ENCODE measurements at places on chromosomes 5 and 9.

- DNase-seq = peak; percentile 66
These were observed 25.0 kb upstream of the HMCN2 start for GRCh38 chr9:130240410-130241197.

GRCh38 chr5:155098433-155098832 lies 84.9 kb downstream of the KIF4B start:
- no peak for DNase-seq

GRCh38 chr5:95380103-95380628 lies 11.0 kb upstream of the FAM81B start:
- no peak for DNase-seq

- DNase-seq = no peak
These were observed 1021.7 kb downstream of the EFNA5 start for GRCh38 chr5:106649031-106649430.

DNA sequence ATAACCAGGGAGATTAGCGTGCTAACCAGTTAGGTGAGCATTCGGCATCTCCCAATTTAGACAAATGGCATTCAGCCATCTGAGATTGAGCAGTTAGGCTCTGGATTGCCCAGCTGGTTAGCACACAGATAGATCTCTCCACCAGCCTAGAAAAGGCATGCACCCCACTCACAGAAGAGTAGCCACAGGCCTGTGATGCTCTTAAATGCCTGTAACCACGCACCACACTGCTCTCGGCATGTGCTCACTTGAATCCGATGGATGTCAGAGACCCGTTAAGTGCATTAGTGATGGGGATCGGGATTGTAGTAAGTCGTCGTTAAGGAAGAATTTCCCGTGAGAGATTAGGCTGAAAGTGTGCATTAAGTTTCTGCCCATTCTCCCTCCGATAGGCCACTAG lies 23.0 kb downstream of the MARCHF6 start:
- DNase-seq = no peak

GRCh38 chr9:16512281-16512680 lies 358.2 kb downstream of the BNC2 start:
- DNase-seq = no peak

DNA sequence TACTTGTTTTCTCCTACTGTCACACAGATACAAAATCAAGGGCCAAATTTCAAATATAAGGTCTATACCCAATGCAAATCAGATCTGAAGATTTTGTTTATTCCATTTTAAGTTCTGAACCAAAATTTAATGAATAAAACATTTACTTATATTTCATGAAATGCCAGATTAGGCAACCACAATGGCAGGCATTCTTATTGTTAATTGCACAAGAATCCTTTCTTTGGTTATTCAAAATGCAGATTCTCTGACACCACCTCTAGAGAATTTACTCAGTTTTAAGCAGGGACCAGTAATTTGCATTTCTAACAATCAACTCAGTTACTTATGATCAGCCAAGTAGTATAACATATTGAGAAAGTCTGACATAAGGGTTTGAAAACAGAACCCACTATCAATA lies 972.4 kb upstream of the ACO1 start:
- no peak for DNase-seq

GRCh38 chr5:132825033-132825833 lies 5.2 kb downstream of the SHROOM1 start:
- DNase-seq = no peak

- no peak for DNase-seq
These were observed 236.2 kb downstream of the NNT start for GRCh38 chr5:43839218-43839617.

DNA sequence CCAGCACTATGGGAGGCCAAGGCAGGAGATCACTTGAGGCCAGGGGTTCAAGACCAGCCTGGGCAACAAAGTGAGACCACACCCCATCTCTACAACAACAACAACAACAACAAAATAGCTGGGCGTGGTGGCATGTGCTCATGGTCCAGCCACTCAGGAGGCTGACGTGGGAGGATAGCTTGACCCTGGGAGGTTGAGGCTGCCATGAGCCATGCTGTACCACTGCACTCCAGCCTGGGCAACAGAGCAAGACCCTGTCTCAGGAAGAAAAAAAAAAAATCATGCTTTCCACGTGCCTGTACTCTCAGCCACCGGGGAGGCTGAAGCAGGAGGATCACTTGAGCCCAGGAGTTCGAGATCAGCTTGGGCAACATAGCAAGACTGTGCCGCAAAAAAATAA lies 29.5 kb downstream of the TSC1 start:
- DNase-seq = no peak

DNA sequence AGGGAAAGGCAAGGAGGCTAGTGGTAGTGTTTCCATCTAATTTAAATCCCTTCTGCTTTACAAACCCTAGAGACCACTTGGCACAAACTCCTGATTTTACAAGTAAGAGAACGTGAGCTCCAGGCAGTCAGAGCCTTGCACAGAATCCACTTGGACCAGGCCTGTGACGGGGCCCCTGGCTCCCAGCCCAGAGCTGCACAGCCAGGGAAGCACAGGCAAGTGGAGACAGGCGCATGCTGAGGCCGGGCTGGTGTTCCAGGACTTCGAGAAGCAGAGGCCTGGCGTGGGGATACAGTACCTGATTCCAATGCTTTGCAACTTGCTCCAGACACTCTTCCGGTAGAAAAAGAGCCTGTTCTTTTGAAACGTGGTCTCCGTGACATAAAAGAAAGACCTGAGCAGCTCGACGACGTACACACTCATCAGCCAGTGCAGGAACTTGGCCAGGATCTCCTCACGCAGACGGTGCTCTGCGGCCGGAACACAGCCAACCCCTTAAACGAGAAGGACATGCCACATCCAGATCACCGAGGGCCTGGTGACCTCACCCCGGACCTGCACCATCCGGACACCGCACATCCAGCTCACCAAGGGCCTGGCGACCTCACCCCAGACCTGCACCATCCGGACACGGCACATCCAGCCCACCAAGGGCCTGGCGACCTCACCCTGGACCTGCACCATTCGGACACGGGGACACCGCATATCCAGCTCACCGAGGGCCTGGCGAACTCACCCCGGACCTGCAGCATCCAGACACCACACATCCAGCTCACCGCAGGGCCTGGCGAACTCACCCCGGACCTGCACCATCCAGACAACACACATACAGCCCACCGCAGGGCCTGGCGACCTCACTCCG lies 12.5 kb downstream of the TERT start:
- peak; percentile 54 for DNase-seq

GRCh38 chr9:37534901-37535300 lies 41.3 kb downstream of the FBXO10 start:
- DNase-seq = no peak

DNA sequence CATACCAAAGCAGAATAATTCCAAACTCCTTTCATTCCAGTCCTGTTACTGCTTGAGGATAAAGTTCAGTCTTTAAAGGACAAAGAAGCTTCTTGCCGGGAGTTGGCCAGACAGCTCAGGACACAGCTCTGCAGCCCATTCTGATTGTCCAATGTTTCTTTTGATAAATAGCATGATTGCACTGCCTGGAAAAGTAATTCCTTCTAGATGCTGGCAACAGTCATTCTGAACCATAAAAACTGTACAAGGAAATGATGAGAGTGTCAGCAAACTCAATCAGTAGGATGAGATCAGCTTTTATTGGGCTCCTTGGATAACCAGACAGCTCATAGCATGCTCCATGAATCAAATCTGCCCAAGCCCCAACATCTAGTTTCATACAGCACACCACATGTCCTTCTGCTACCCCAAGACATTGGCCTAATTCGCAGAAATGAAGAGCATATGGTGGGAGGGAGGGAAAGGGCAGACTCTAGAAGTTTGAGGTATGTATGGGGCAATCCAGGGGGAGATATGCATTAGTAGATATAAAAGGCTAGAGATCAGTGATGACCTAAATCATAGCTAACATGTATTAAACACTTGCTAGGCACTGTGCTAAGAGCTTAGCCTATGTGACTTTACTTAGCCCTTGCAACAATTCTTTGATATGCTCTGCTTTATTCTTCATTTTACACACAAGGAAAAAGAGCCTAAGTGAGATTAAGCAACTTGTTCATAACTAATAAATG lies 219.9 kb upstream of the NREP start:
- no peak for DNase-seq

GRCh38 chr5:111935009-111935408 lies 178.0 kb upstream of the NREP start:
- no peak for DNase-seq

GRCh38 chr9:123542435-123543225 lies 186.6 kb downstream of the CRB2 start:
- no peak for DNase-seq

- no peak for DNase-seq
These were observed 148.2 kb downstream of the GIN1 start for GRCh38 chr5:102971676-102972293.

- no peak for DNase-seq
These were observed 194.1 kb upstream of the PANK3 start for GRCh38 chr5:168773226-168773625.

GRCh38 chr9:70069704-70070103 lies 26.1 kb downstream of the MAMDC2 start:
- DNase-seq = no peak

- no peak for DNase-seq
These were observed 80.0 kb downstream of the OTULIN start for GRCh38 chr5:14744296-14745187.

- DNase-seq = no peak
These were observed 381.4 kb downstream of the GADD45G start for GRCh38 chr9:89986190-89986589.

DNA sequence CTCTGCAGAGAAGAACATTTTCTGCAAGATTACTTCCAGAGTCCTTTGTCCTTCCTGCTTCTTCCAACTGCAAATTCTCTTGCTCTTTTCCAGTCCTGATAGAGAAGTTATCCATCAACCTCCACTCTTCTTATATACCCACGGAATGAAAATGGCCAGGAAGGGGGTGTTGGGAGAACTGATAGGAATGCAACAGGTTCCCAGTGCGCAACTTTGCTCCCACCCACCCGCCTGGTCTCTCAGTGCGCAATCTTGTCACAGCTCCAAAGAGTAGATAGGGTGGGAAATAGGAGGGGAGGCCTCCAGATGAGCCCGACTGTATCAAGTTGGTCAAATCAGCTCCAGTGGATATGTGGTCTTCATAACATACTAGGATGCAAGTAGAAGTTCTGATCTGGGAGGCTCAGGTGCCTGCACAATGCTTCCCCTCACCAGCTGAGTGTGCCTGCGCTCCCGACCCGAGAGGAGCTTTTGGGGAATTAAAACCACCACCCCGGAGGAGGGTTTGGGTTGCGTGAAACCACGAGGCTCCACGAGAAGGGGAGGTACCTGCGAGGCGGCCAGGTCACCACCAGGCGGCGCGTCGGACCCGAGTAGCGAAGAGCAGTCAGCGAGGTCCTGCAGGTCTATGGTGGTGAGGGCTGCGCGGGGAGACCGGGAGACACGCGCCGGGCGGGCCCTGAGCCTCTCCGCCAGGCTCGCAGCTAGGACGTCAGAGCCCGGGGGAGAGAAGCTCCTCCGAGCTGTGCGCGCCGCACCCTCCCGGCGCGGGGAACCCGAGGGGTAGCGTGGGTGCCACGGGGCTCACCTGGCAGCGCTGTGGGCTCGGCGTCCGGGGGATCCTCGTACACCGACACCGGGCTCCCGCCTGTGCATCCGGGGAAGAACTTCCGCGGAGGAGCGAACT lies 835 bp downstream of the MCIDAS start:
- no peak for DNase-seq

GRCh38 chr9:79220666-79221065 lies 351.1 kb upstream of the TLE4 start:
- DNase-seq = no peak

- DNase-seq = peak; percentile 63
These were observed 56.7 kb downstream of the DAPK1 start for GRCh38 chr9:87554171-87554910.

- DNase-seq = no peak
These were observed 43.6 kb downstream of the ROPN1L start for GRCh38 chr5:10485142-10485795.

DNA sequence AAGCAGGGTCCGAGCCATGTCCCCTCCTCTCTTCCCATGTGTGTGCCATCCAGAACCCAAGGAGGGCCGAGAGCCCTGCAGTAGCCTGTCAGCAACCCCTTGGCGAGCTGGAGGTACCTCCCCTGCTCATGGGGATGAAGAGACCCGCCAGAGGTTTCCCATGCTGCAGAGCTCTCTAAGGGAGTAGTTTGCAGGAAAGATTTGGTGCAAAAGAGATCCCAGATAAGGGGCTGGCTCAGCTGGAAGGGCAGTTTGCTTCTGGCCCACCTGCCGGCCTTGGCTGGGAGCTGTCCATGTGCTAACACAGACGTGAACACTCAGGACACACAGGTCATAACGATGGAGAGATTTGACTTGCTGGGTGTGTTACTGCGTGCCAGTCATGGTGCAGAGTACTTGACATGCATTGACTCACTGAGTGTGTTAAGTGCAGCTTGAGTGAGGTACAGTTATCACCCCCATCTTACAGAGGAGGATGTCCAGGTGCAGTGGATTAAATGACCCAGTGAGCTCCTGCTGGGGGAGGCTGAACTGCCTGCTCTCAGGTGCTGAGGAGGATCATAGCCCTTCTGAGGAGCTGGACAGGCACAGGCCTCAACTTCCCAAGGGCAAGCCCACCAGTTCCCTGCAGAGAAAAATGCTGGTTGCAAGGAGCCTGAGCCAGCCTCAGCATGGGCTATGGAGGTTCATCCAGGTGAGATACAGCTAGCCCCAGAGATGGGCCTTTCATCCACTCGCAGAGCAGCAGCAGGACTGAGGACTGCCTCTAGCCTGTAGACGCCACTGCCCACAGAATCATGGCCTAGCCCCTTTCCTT lies 6.3 kb upstream of the SLC25A48 start:
- no peak for DNase-seq

GRCh38 chr9:98216391-98216790 lies 24.0 kb upstream of the CORO2A start:
- no peak for DNase-seq

DNA sequence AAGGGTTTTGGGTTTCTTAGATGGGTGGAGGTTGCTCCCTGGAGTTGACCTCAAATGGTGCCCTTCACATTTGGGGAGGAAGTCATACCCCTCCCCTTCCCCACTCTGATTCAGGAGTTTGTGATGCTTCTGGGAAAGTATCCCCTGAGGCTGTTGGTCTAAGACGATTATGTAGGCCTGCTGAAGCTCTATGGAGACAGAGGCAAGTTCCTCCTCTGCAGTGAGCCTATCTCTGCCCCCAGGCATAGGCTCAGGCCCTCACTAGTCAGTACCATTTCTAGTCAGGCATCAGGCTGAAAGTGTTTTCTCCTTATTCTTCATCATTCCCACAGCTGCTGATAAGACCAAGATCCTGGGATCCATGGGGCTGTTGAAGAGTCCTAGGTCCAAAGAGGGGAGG lies 271.6 kb upstream of the NUDT12 start:
- no peak for DNase-seq

DNA sequence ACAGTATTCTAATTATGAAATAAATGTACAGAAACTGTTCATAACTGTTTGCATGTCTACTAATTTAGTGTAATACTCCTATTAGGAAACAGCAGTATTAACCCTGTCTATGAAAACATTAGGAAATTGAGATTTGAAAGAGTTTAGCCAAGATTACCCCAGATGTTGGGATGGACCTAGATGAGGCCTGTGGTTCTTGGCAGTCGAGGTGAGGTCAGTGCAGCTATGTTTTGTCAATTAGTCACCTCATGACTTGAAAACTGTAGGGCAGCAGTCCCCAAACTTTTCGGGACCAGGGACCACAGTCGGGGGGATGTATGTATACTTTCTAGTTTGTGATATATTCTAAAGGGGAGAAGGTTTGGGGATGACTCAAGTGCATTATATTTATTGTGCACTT lies 4.7 kb downstream of the LNPEP start:
- no peak for DNase-seq

Measured in aorta (tissue), 5 donors.